ENCODE measurements at places on chromosomes 13 and 19.

- DNase-seq = no peak
Measured at GRCh38 chr19:50858886-50859285, 4.2 kb downstream of the KLK3 start.

GRCh38 chr19:5360003-5360780 is 19.6 kb upstream of the PTPRS start:
- DNase-seq = no peak

GRCh38 chr19:31100981-31101380 is 248.3 kb downstream of the TSHZ3 start:
- no peak for DNase-seq

- no peak for DNase-seq
Measured at GRCh38 chr13:51729866-51730553, 74.0 kb downstream of the DHRS12 start.

DNA sequence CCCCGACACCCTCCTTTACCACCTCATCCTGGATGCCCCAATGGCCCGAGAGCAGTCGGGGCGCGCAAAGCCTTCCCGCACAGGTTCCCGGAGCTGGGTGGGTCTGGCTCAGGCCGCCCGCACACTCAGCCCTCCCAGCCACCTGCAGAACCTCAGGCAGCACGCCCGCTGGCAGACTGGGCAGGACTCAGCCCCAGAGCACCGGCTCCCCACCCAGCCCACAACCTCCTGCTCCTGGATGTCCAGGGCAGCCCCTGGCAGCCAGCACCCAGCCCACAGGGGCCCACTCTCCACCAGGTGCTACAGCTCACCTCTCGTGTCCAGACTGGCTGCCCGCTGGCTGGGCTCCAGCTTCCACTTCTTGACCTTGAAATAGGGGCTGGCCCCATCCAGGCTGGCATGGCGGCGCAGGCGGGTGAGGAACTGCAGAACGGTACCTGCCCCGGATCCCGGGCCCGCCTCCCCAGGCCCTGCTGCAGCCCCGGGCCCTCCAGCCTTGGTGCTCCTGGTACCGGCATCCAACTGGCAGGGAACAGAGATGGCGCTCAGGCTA is 4.6 kb downstream of the CBARP start:
- DNase-seq = no peak

- DNase-seq = no peak
Measured at GRCh38 chr13:42607546-42607945, 33.6 kb downstream of the TNFSF11 start.

- DNase-seq = no peak
Measured at GRCh38 chr19:7242601-7243258, 51.5 kb downstream of the INSR start.

GRCh38 chr19:51271067-51271466 is 20.2 kb downstream of the SIGLECL1 start:
- DNase-seq = no peak

- DNase-seq = no peak
Measured at GRCh38 chr19:18898607-18899408, 2.9 kb upstream of the CERS1 start.

- no peak for DNase-seq
Measured at GRCh38 chr13:33999811-34000605, 182.1 kb downstream of the RFC3 start.

- DNase-seq = no peak
Measured at GRCh38 chr13:24748061-24748400, 15.9 kb upstream of the RNF17 start.

DNA sequence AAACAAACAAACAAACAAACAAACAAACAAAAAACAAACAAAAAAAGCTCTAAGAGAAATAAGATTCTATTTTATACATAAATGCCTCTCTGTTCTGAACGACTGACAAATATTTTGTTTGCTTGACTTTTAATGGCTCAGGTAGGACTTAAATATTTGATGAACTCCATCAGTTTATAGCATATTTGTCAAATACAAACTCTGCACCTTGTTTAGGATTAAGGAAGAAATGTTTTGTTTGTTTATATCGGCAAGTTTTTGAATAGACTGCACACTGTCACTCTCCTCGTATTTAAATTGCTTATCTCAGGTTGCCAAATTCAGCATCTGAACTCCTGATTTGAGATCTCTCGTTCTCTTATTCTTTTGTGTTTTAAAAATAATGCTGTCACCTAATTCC is 1499.7 kb upstream of the SLC10A2 start:
- DNase-seq = no peak

DNA sequence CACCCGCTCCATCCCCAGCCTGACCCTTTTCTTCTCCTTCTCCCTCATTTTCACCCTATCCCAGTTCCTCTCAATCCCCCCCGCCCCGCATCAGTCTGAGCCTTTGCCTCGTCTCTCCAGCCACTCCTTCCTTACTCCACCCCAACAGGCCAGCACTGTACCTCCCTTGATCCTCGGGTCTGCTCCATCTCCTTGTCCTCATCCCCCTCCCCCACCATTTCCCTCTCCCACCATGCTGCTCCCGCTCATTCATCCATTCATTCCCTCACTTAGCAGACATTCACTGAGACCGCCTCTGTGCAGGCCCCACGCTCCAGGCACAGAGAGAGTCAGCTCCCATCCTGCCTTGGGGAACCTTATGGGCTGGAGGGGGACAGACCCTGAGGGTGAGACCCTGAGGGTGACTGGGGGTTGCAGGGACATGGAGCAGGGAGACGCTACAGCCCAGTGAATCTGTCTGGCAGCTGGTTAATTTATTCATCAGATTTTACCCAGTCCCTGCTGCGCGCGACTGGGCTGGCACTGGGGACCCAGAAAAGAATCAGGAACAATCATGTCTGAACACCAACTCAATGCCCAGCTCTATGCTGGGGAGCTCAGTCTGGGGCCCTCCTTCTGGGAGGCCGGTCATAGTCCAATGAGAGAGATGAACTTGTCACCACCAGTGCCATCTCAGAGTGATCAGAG is 881 bp downstream of the ARHGAP33 start:
- DNase-seq = no peak

- no peak for DNase-seq
Measured at GRCh38 chr13:109381546-109382180, 404.7 kb downstream of the IRS2 start.

- DNase-seq = no peak
Measured at GRCh38 chr19:42313096-42313839, at the start of gene TMEM145. Gene TMEM145, plus strand, starts transcription at chr19:42313309. Its CDS starts 68 bp downstream, at chr19:42313377.

DNA sequence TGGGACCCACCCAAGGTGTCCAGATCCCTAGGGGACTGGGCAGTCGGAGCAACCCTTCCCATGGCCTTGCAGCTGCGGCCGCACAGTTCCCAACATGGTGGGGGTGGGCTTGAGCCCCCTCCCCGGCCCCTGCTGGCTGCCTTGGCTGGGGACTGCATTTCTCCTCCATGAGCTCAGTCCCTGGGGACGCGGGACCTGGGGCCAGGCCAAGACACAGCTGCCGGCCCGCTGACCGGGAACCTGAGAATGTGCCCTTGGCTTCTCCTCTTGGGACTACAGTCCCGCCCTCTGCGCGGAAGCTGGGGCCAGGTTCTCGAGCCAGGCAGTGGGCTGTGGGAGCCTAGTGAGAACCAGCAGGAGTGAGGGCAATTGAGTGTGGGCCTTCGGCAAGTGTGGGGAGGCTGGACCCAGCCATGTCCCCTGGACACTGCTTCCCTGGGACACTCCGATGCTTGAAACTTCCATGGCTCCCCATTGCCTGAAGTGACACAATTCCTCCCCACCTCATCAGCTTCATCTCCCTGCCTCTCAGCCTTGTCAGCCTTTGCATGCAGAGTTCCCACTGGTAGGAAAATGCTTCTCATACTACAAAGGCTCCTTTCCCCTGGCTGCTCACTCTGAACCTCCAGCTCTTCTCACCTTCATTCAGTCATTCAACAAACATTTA is 13.1 kb upstream of the NOTCH3 start:
- no peak for DNase-seq

DNA sequence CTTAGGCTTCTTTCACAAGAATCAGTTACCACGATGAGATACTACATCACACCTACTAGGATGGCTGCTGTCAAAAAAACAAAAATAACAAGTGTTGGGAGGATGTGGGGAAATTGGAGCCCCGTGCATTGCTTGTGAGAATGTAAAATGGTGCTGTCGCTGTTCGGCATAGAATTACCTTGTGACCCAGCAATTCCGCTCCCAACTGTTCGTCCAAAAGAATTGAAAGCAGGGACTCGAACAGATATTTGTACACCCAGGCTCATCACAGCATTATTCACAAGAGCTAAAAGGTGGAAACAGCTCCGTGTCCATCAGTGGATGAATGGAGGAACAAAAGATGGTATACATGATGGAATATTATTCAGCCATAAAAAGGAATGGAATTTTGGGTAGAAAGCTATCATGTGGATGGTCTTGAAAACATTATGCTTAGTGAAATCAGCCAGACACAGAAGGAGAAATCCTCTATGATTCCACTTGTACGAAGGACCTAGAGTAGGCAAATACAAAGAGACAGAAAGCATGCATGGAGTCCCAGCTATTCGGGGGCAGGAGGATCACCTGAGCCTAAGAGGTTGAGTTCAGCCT is 23.4 kb downstream of the PAK4 start:
- no peak for DNase-seq

Measured in cortex of kidney (tissue), 1 donor.